Natural killer cell treated with Interleukin-12 subunit alpha and Interleukin-12 subunit beta and Interleukin-15 and Interleukin-18, amount 100 ng/mL, for 72 hours (primary cell): ENCODE measurements at places on chromosomes 4 and X. TPM values are rescaled to one million over a fixed set of nuclear protein-coding genes. Genes with fewer than 3 reads are reported as not detected.

DNA sequence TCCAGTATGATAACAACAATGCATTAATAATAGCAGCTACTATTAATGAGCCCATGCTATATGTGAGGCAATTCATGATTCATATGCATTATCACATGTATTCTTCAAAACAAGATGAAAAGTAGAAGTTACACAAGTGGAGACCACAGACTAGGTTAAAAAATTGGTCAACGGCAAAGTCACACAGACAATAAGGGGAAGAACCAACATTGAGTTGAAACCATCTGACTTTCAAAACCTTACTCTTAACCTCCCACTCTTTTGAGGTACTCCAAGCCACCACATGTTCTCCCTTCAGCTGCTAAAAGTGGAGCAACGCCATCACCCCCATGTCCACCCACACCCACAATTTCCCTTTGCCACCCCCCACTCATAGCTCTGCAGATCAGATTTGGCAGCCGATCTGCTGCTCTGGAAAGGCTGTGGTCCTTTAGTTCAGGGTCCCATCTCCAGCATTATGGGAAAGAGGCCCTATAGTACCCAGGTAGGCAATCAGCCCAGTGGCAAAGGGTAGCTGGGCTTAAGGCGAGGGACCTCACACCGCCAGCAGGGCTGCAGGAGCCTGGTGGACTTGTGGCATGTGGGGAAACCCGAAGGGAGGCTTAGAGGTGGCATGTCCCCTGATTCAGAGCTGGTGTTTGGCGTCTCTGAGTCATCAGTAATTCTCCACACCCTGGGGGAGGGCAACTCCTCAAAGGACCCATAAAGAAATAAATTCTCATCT, 33.5 kb upstream of the CYBB start:
- peak; percentile 85 for DNase-seq

DNA sequence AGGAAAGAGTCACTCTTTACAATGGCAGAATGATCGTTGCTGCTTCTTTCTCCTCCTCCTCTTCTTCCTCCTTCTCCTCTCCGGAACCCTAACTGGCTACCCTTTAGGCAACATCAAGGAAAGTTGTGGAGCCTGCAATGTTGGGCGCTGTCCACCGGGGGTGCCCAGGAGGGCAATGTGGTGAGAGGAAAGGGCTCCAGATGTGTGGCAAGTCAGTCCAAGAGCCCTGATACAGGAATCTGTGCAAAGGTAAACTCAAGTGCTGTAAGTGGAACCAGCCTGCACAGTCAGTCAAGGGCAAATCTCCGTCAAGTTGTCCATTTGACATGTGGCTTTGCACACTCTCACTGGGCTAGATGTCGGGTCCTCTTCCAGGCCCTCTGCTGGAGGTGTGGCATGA, 2.8 kb downstream of the RTL5 start:
- DNase-seq = no peak

Gene CT45A2
- not detected for total RNA-seq

Gene RAB40AL
- total RNA-seq = 0.93 TPM

DNA sequence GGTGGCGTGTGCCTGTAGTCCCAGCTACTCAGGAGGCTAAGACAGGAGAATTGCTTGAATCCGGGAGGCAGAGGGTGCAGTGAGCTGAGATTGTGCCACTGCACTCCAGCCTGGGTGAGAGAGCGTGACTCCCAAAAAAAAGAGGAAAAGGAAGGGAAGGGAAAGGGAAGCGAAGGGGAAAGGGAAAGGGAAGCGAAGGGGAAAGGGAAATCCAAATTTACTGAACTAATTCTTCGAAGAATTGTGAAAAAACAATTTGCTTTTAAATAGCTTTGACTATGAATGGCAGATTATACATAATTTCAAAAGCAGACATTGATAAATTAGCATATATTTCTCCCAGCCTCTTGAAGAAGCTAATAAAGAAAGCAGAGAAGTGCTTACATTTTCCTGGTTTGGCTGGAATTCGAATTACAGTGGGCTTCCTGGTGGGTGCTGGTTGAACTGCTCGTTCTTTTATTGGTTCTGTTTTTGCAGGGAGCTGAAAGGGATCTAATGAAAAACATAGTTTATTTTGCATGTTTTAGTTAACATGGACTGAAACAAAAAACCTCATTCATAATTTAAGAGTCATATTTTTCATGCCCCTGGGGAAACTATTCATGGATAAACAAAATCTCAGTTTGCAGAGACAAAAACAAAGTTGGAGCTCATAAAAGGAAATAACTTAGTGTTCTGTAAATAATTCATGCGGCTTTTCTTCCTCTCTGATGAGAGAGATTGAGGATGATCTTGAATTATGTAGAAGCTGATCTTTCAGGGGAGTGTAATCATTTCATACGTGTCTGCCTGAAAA, 66.0 kb downstream of the RPS3A start:
- no peak for DNase-seq
